LHCN-M2 (cell line): ENCODE measurements at places on chromosomes 12 and 14. TPM values are rescaled to one million over a fixed set of nuclear protein-coding genes. Genes with fewer than 3 reads are reported as not detected.

The RNASE3 gene
- not detected in 2 replicates for total RNA-seq

The NTS gene
- not detected in 2 replicates for total RNA-seq

The ENTPD5 gene
- total RNA-seq, result 8.3 and 11.8 TPM in 2 replicates

The SLC6A13 gene
- 0.11 TPM in 1 of 2 replicates, not detected in the other for total RNA-seq

DNA sequence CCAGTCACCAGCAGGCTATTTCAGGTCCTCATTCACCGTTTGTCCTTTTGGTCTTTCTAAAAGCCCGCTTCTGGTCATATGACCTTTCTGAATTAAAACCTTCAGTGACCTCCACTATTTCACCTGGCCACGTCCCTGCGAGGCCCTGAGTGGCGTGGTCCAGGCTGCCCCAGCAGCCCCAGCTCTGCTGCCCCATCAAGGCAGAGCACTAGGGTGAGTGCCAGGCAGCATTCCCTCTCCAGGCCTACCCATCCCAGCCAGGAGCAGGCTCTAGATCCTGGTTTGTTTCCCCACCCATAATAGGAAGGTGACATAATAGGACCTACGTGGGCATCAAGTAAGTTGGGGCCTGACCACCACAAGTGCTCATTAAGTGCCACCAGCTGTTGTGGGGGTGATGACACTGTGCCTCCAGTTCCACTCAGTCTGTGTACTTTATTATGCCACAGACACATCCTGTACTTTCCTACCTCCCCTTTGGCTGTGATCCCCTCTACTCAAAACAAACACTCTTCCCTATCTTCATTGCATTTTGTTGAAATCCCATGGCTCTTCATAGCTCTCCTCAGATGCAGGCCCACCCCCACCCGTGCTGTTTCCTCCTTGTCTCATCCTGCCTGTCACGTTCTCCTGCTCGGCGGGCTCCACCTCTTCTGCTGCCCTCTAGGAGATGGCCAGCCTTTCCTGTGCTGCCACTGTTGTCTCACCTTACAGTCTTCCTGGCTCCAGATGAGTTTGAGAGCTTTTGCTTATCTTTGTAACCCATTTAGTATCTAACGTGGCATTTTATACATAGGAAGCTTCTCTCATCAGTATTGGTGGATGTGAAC lies 21.4 kb downstream of the CKB start:
- DNase-seq, result no peak

GRCh38 chr14:65731933-65732506 lies 319.5 kb downstream of the FUT8 start:
- DNase-seq, result no peak

DNA sequence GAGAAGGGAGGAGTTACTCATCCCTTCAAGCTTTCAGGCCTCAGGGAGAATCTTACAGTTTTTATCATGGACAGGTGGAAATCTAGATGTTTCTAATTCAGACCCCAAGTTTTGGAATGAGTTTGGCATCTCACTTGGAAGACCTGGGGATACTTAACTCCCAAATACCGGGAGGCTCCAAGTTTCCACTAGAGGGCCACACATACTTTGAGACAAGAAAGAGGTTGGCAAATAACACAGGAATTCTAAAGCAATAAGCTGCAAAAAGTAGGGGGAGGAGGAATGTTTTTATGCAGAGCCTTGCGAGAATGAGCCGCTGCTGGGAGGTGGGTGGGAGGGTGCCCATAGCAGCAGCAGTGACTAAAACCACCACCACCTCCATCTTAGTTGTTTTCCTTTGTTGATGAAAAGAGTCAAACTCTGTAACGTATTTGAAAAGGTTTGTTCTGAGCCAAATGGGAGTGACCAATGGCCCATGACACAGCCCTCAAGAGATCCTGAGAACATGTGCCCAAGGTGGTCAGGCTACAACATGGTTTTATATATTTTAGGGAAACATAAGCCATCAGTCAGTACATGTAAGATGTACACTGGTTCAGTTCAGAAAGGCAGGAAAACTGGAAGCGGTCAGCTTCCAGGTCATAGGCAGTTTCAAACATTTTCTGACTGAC lies 34.2 kb upstream of the RNASE1 start:
- DNase-seq, result peak; percentile 15

DNA sequence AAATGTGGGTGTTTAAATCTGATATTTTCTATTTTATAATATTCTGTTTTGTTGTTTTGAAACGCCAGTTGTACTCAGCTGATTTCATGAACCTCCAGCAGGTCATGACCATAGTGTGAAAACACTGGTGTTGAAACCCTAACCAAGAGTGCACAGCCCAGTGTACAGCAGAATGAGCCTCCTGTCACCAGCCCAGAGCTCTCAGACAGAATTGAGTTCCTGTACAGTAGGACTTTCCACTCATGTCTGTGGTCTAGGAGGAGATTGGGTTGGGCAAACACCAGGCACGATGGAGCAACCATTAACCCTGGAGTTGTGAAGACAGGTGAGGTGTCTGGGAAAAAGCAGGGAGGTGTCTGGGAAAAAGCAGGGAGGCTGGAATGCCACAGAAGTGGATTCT lies 908.8 kb downstream of the VRK1 start:
- DNase-seq, result no peak

DNA sequence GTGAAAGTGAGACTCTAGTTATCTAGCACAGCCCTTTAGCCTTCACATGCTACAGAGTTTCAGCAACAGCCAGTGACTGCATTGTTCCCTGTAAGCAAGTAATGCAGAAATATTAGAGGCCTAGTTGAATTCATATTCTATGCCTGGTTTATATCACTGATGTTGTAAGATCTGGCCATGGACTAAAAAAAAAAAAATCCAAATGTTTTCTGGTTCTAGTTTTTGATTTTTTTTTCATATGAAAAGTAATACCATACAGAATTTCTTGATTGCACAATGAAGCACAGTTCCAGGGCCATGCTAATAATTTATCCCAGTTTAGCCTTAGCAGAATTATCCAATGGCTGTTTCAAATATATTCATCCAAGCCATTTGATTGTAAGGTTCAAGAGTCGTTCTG lies 341.5 kb upstream of the DDHD1 start:
- no peak for DNase-seq

- DNase-seq, result no peak
Measured at GRCh38 chr14:51576117-51576430, 75.6 kb upstream of the FRMD6 start.

DNA sequence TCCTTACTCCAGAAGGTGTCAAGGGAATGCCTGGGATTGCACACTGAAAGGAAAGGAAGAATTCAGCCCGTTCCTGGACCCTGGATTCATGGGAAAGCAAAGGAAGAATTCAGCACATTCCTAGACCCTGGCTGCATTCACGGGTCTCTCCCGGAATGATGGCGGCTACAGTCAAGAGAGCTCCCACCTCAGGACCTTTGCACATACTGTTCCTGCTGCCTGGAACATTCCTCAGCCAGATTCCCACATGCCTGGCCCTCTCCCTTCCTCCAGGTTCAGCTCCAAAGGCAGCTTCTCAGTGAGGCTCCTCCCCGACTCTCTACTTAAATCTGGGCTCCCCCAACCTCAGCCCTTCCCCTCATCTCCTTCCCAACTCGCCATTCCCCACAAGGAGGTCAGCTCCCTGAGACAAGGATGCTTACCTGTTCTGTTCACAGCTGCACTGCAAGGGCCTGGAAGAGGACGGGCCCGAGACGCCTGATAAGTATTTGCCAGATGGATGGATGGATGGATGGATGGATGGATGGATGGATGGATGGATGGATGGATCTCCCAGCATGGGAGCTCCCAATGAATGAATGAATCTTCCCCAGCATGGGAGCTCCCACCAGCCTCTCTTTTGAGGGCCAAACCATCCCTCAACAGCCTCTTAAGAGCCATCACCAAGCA lies 77.4 kb downstream of the NCOR2 start:
- no peak for DNase-seq

DNA sequence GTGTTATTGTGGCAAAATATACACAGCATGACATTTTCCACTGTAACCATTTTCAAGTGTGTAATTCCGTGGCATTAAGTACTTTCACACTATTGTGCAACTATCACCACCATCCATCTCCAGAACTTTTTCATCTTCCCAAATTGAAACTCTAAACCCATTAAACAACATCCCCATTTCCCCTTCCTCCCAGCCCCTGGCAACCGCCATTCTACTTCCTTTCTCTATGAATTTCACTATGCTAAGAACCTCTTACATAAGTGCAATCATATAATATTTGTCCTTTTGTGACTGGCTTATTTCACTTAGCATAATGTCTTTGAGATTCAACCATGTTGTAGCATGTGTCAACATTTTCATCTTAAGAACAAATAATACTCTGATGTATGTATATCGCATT lies 67.8 kb upstream of the PYGL start:
- DNase-seq, result no peak

DNA sequence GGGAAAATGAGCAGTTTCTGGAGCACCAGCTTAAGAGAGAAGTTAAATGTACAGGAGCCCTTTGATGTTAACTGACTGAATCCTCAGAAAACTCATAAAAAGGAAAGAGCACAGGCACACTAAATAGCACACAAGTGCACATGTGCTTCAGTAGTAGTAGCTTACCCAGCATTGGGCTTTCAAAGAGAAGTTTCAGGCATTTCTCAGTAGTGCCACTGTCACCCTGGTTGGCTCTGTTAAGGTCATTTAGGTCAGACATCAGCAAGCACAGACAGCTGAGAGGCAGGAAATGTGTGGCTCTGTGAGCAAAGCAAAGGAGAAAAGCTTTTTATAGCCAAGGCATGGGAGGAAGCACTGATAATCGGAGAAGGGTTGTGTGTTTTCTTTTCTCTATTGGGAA lies 96.3 kb upstream of the HIF1A start:
- DNase-seq, result peak; percentile 74

- DNase-seq, result no peak
Measured at GRCh38 chr12:2979806-2980205, 20.6 kb downstream of the TEAD4 start.
